ENCODE measurements at places on chromosomes 7 and 10. TPM values are rescaled to one million over a fixed set of nuclear protein-coding genes. Genes with fewer than 3 reads are reported as not detected.
A peak's percentile ranks its signal among the peaks of the same experiment; 100 is the strongest.

GRCh38 chr10:119421891-119422681, 120.4 kb downstream of the RGS10 start:
- no peak for DNase-seq
- H3K4me1 ChIP-seq = no peaks in the 10 kb centered on the region
- H3K4me3 ChIP-seq = no peak overlapping the region
- H3K27me3 ChIP-seq = no peaks in the 10 kb centered on the region

DNA sequence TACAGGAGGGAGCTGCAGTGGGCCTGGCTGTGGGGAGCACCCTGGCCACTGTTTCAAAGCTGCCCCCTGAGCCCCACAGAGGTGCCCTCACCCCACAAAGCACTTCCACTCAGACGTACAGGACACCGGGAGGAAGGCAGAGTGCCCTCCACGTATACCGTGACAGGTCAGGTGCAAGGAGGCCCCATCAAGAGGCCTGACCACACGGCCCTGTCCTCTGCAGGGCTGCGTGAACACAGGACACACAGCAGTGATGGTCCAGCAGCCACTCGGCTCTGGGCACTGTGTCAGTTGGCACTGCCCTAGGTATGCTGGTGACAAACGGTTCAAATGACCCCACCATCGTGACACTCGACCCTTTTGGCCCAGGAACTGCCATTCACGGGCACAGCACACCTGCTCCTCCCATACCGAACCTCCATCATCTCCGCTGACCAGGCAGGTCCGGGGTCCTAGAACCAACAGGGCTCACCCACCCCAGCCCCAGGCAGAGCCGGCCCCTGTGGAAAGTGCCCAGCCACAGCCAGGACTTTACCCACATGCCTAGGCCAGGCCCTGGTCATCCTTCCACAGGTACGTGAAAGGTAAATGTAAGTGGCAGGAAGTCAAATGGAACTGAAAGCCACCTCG, 560.9 kb downstream of the PTPRN2 start:
- DNase-seq = no peak
- no peak overlapping the region for H3K27ac ChIP-seq
- no peaks in the 10 kb centered on the region for H3K4me1 ChIP-seq
- H3K36me3 ChIP-seq = no peaks in the 10 kb centered on the region
- peaks cover 1% of the 10 kb centered on the region for H3K27me3 ChIP-seq

DNA sequence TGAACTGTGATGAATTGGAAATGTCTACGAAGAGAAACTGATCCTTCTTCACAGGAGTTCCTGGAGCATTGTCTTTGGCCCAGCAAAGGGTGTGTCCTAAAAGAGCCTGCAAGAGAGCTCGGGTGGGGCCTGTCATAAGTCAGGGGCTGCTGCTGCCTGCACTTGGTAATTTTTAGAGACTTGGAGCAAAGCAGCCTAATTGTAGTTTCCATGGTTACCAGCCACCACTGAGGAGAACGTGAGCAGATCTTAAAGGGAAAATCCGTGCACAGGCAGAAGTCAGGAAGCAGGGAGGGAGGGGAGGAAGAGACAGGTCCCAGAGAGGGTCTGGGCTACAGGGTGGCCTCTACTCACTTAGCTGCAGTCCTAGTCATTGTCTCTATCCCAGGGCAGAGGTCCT, 463.6 kb downstream of the PLXNA4 start:
- no peaks in the 10 kb centered on the region for H3K36me3 ChIP-seq
- H3K4me1 ChIP-seq = no peaks in the 10 kb centered on the region
- no peaks in the 10 kb centered on the region for H3K27me3 ChIP-seq
- no peak overlapping the region for H3K27ac ChIP-seq
- no peak overlapping the region for H3K4me3 ChIP-seq

Gene CPXM2
- total RNA-seq = not detected

- H3K4me3 ChIP-seq = peak overlapping the region; percentile 87
- no peaks in the 10 kb centered on the region for H3K4me1 ChIP-seq
- no peaks in the 10 kb centered on the region for H3K36me3 ChIP-seq
- H3K27ac ChIP-seq = peak overlapping the region; percentile 67
- no peaks in the 10 kb centered on the region for H3K27me3 ChIP-seq
These were observed 98.0 kb upstream of the ZNF722 start for GRCh38 chr7:63900394-63901203.

Gene EPHA1
- total RNA-seq = not detected

DNA sequence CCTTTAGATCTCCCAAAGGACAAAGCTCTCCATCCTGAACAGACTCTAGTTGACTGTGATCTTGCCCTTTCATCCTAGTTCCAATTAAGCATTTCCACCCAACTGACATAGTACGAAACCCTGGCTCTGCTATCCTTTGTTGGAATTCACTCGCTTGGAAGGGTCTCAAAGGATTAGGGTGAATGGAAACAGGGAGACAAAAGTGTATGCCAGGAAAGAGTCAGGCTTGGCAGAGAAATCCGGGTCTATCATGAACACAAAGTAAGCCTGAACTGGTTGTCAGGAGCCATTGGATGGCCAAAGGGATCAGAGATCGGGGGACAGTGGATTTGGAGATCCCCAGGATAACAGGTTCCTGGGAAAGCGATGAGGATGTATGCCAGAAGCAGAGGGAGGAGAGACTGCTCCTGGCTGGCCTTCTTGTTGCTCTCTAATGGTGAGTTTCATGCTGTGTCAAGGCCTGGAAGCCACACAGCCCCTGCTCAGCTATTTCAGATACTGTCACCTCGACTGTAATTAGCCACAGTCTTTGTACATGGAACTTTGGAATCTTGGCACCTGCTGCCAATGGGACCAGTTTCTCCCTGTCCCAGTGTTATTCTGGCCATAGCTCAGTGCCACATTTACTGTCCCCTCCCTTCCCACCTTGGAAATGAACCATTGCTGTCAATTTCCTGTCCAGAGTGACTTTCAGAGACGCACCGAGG, 1168.7 kb upstream of the AUTS2 start:
- H3K27ac ChIP-seq = no peak overlapping the region
- no peaks in the 10 kb centered on the region for H3K27me3 ChIP-seq
- no peak for DNase-seq
- H3K4me1 ChIP-seq = no peaks in the 10 kb centered on the region

DNA sequence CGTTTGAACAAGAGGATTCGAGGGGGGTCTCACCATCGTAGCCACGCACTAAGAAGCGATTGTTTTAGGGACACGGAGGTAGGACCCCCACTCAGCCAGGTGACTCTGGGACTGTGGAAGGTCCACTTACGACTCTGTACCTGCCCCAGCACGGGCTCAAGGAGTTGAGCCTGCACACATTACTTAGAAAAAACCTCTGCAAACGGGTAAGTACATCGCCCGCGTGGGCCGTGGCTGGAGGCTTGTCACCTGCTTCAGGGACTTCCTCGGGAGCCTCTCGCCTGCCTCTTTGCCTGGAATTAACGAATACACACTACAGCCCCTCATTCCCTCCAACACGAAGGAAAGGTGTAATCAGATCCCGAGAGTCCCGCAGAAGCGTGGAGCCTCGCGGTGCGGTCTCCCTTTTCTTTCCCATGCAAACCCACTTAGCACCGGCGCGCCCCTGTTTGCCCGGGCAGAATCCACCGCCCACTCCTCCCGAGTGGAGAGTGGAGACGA, 826 bp downstream of the PODXL start:
- H3K4me1 ChIP-seq = peaks cover 10% of the 10 kb centered on the region
- H3K27me3 ChIP-seq = peaks cover 73% of the 10 kb centered on the region
- peak overlapping the region; percentile 58 for H3K27ac ChIP-seq
- H3K36me3 ChIP-seq = no peaks in the 10 kb centered on the region
- no peak for DNase-seq

Gene IKZF1
- 324 TPM for total RNA-seq

Gene NFKB2
- total RNA-seq = 307 TPM

Gene NEUROG3
- total RNA-seq = not detected

Gene WNT2
- total RNA-seq = not detected

DNA sequence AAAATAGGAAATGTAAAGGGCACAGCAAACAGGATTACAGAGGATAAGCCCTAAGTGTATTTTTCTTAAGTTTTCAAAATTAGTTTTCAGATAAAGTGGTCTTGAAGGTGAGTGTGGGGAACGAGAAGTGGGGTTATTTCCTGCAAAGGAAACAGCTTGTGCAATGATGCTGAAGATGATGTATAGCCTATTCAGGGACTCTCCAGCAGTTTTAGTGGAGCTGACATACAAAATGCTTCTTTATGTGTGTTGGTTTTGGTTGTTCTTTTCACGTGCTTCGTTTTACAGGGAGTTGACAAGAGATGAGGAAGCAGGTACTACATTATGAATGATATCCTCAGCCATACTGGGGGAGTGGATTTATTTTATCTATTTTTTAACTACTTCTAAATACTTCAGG, 20.5 kb downstream of the CASD1 start:
- H3K27me3 ChIP-seq = no peaks in the 10 kb centered on the region
- H3K27ac ChIP-seq = no peak overlapping the region
- DNase-seq = no peak
- H3K4me3 ChIP-seq = no peak overlapping the region
- H3K4me1 ChIP-seq = no peaks in the 10 kb centered on the region

GRCh38 chr10:34709637-34710390, 105.3 kb downstream of the PARD3 start:
- no peaks in the 10 kb centered on the region for H3K36me3 ChIP-seq
- no peak overlapping the region for H3K4me3 ChIP-seq
- H3K27me3 ChIP-seq = peaks cover 14% of the 10 kb centered on the region
- peaks cover 6% of the 10 kb centered on the region for H3K4me1 ChIP-seq
- H3K27ac ChIP-seq = no peak overlapping the region
- DNase-seq = no peak

Data from activated T-helper 1 cell treated with anti-CD3 and anti-CD28 coated beads, Interleukin-12 subunit alpha, Interleukin-12 subunit beta, Interleukin-2, Interleukin-4 antibody, amounts not matched to agents 30 ng/mL and 10 ng/mL and 1 ng/mL, durations not matched to agents 14 hours and 24 hours and 36 hours (primary cell).